ENCODE measurements at places on chromosomes 6 and 20. TPM values are rescaled to one million over a fixed set of nuclear protein-coding genes. Genes with fewer than 3 reads are reported as not detected.

Gene ENPP3
- total RNA-seq: 11.5 TPM

Gene SLC22A16
- not detected for total RNA-seq

Gene APCDD1L
- 0.32 TPM for total RNA-seq

Gene TDP2
- 408 TPM for total RNA-seq

Gene PSORS1C2
- not detected for total RNA-seq

Gene NINL
- total RNA-seq: 5.3 TPM

Gene ARMH2
- not detected for total RNA-seq

Gene PPIL6
- total RNA-seq: 1.5 TPM

Gene SYCP2
- total RNA-seq: 0.74 TPM

Gene TMEM74B
- 1.4 TPM for total RNA-seq

Gene TREML4
- total RNA-seq: not detected
